ENCODE measurements at places on chromosomes 12 and 14.

DNA sequence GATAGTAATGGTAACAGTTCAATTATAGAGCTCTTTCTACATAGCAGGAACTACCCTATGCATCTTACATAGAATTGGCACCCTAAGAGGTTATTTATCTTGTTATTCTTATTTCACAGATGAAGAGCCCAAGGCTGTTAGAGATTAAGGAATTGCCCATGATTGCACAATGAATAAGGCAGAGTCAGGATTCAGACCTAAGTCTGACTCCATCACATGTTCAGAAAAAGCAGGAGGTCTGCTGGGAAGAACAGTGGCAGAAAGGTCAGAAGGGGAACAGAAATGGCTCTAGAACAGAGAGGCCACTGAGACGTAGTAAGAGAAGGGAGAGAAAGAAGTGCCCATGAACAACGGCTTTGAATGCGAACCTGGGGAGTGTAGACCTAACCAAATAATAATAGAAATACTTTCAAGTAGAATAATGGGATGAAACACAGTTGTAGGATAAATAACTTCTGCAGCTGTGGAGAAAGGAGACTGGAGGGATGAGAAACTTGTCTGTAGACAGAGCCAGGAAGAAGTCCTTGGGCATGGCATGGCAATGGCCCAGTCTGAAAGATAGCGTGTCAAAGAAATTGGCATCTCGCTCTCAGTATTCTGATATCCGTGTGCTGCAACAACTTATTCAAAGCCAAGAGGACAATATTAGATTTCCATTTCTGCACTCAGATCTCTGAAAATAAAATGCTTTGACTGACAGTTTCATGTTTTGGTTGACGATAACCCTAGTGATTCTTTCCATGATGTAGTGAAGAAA lies 17.6 kb downstream of the MYBPC1 start:
- DNase-seq, result no peak

DNA sequence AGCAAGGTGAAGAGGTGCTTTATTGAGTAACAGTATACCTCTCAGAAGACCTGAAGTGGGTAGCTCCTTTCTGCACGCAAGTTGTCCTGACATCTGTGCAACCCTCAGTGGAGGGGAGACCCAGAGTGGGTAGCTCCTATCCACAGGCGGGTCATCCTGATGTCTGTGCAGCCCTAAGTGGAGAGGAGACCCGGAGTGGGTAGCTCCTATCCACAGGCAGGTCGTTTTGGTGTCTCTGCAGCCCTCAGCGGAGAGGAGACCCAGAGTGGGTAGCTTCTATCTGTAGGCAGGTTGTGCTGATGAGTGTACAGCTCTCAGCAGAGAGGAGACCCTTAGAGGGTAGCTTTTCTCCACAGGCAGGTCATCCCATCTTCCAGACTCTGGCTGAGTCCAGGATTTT lies 45.1 kb upstream of the PRPF39 start:
- no peak for DNase-seq

DNA sequence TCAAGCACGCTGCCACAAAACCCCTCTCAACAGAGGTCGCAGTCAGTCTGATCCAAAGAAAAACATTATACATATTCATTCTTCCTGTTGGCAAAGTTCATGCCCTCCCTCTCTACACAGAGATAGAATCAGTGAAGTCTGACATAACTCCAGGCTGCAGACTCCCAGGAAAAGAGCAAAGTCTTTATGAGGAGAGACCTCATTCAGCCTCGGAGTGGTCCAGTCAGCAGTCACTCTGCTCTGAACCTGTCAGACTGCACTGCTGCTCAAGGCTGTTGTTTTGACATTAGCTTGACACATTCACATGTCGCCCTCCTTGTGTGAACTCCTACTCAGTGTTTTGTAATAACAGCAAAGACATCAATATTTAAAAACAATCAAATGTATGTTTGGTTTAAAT lies 241.2 kb upstream of the G2E3 start:
- no peak for DNase-seq

GRCh38 chr14:57962325-57963035 lies 96.6 kb upstream of the SLC35F4 start:
- no peak for DNase-seq

GRCh38 chr12:127750076-127750840 lies 516.7 kb upstream of the TMEM132C start:
- DNase-seq, result no peak

- DNase-seq, result no peak
Observed at GRCh38 chr12:111653596-111653995, 32.2 kb downstream of the BRAP start.

DNA sequence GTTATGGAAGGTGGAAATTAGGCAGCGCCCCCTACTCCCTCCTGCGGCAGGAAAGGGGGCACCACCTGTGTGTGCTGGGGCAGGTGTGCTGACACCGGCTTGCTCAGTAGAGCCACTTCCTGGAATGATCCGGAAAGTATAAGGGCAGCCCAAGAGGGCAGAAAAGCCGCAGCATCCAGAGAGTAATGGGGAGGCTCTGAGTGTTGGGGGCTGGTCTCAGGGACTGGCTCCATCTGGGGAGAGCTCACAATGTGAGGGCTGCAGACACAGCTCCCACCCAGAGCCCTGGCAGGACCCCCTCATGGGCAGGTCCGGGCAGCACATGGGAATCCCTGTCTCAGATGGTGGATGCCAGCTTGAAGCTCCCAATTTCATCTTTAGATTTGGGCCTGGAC lies 187.6 kb upstream of the C14orf180 start:
- no peak for DNase-seq

DNA sequence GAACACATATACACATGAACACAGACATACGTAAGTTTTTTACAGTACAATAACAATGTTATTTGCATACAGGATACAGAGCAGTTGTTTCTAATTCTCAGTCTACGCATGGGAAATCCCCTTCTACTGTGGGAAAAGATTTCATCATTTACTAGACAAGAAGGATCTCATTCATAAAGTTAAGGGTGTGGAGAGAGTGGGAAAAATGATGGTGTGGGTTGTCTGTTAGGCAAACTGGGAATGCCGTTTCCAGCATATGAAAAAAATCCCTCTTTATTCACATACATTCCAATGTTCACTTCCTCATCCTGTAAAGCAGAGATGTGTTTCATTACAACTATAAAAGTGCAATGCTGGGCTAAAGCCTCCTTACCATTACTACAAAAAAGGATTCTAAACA lies 120.9 kb downstream of the SINHCAF start:
- DNase-seq, result no peak

GRCh38 chr14:72851635-72852034 lies 42.3 kb downstream of the DPF3 start:
- DNase-seq, result no peak
